ENCODE measurements at places on chromosomes 3 and 15.

DNA sequence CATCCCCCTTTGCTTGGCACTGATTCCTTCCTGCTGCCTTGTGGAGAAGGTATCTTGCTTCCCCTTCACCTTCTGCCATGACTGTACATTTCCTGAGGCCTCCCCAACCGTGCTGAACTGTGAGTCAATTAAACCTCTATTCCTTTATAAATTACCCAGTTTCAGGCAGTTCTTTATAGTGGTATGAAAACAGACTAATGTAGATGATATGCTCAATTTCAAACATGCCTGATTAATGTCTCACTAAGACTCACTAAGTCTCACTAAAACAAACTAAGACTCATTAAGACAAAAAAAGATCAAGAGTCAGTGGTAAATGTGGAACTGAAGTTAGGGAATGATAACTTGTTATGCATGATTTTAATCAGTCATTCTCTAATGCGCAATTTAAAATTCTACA is 606.6 kb downstream of the RBMS3 start:
- DNase-seq: no peak
- no peaks in the 10 kb centered on the region for H3K27me3 ChIP-seq
- no peaks in the 10 kb centered on the region for H3K4me1 ChIP-seq
- no peak overlapping the region for H3K4me3 ChIP-seq

- no peaks in the 10 kb centered on the region for H3K27me3 ChIP-seq
- H3K27ac ChIP-seq: no peak overlapping the region
- no peak overlapping the region for H3K4me3 ChIP-seq
- no peaks in the 10 kb centered on the region for H3K4me1 ChIP-seq
Measured at GRCh38 chr3:43028678-43029490, 49.8 kb downstream of the GASK1A start.

DNA sequence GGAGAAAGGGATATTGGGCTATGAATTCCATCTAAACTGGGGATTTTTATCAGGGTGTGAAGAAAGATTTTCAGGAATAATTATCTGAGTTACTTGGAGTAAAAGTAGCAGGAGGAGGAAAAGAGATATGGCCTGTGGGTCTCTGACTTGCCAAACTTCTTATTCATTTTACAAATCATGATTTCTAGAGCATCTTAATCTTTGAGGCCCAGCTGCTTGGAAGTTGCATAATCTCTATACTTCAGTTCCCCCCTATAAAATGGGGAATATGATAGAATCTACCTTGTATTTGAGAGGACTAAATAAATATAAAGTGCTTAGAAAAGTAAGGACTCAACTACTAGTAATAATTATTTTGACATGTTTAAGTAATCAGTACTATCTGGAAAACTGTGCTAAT is 11.0 kb upstream of the GABPB1 start:
- H3K4me1 ChIP-seq: no peaks in the 10 kb centered on the region
- no peaks in the 10 kb centered on the region for H3K27me3 ChIP-seq
- no peak overlapping the region for H3K27ac ChIP-seq
- no peak for DNase-seq

DNA sequence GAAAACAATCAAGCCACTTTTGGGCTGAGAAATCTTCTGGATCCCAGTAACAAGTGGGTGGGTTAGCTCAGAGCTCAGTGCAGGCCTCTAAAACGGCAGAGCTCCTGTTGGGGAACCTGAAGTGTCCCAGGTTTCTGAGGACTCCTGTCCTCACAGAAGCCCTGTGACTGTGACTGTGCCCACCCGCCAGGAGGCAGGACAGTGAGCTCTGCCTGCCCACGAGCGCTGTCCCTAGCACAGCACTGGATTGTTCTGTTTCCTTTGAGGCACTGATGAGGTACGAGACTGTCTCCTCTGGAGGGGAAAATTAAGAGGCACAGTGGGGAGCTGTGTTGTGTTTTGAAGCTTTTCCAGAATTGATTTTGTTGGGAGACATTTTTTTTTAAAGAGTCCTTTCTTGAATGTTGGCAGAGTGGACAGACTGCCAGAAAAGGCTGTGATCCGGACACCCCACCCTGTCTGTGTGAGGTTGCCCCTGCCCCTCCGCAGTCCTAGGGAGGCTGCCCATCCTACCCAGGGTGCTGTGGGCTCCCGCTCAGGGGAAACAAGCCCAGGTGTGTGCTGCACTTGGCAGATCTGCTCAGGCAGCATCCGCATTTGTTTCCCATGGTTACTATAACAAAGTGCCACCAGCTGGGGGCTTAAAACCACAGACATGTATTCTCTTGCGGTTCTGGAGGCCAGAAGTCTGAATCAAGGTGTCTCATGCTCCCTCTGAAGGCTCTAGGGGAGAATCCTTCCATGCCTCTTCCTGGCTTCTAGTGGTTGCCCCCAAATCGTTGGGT is 66.6 kb upstream of the LARS2 start:
- no peak overlapping the region for H3K4me3 ChIP-seq
- H3K27ac ChIP-seq: no peak overlapping the region
- DNase-seq: no peak
- H3K36me3 ChIP-seq: no peaks in the 10 kb centered on the region
- H3K27me3 ChIP-seq: peaks cover 3% of the 10 kb centered on the region
- H3K4me1 ChIP-seq: no peaks in the 10 kb centered on the region

GRCh38 chr3:142088522-142088921 is 60.8 kb downstream of the TFDP2 start:
- H3K36me3 ChIP-seq: no peaks in the 10 kb centered on the region
- H3K4me1 ChIP-seq: peaks cover 4% of the 10 kb centered on the region
- H3K27me3 ChIP-seq: no peaks in the 10 kb centered on the region
- DNase-seq: no peak

DNA sequence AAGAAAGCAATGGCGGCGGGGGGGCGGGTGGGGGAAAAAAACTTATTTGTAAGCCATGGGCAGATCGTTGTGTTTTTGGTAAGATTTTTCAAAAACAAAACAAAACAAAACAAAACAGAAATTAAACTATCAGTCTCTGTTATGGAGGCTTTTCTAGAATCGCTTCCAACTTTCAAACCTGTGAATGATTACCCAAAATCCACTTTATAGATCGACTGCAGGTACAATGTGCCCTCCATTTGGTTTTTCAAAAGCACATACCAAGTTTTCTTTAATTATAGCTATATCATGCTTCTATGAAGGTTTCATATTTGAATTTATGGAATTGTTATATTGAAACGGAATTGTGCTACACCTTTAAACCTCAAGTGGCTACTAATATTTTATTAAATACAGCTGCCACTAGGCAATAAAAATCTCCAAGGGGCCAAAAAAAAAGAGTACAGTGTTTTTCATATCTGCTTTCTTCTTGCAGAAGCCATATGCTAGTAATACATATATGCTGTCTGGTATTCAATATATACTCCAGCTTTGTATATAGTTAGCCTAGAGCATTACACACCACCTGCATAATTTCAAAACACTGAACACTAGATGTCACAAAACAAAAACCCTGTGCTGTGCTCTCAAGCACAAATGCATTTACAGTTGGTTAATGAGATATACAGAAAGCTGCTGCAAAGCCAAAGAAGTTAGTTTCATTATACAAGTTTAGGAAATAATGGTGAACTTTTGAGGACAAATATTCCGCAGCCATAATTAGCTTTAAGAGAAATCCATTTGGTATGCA is 683.8 kb upstream of the NR2F2 start:
- H3K4me1 ChIP-seq: no peaks in the 10 kb centered on the region
- H3K27me3 ChIP-seq: no peaks in the 10 kb centered on the region
- H3K36me3 ChIP-seq: no peaks in the 10 kb centered on the region
- no peak for DNase-seq

DNA sequence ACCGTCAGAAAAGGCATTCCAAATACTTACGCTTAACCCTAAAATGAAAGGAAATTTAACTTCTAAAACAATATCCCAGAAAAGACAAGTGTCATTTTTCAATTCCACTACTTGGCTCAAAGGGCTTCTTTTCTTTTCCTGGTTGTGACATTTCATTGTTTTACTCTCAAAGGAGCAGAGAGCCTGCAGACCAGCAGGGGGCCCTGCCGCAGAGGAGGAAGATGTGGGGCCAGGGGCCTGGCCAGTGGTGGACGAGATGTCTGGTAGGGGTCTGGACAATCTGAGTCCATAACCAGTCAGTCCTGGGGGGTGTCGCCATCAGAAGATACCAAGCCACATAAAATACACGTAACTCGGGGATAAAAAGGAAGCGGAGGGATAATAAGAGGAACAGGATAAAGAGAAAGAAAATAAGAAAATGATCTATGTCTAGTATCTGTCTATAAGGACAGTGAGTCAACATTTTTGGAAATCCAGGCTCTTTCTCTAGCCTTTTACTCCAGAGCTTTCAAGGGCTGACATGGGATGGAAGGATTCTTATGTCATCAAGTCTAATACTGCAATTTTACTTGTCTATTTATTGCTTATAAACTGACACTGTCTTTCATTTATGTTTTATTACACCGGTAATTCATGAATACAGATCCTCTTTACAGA is 54.2 kb upstream of the ARHGEF3 start:
- no peaks in the 10 kb centered on the region for H3K27me3 ChIP-seq
- H3K4me3 ChIP-seq: no peak overlapping the region
- H3K36me3 ChIP-seq: no peaks in the 10 kb centered on the region
- no peak overlapping the region for H3K27ac ChIP-seq
- H3K4me1 ChIP-seq: peaks cover 10% of the 10 kb centered on the region
